Esophagus mucosa (tissue), 1 donor: ENCODE measurements at places on chromosomes 12 and 14.
A peak's percentile ranks its signal among the peaks of the same experiment; 100 is the strongest.

GRCh38 chr12:24285448-24285847 lies 336.0 kb upstream of the SOX5 start:
- ATAC-seq: no peak

GRCh38 chr12:121494093-121494787 lies 86.6 kb downstream of the KDM2B start:
- ATAC-seq: peak; percentile 56

DNA sequence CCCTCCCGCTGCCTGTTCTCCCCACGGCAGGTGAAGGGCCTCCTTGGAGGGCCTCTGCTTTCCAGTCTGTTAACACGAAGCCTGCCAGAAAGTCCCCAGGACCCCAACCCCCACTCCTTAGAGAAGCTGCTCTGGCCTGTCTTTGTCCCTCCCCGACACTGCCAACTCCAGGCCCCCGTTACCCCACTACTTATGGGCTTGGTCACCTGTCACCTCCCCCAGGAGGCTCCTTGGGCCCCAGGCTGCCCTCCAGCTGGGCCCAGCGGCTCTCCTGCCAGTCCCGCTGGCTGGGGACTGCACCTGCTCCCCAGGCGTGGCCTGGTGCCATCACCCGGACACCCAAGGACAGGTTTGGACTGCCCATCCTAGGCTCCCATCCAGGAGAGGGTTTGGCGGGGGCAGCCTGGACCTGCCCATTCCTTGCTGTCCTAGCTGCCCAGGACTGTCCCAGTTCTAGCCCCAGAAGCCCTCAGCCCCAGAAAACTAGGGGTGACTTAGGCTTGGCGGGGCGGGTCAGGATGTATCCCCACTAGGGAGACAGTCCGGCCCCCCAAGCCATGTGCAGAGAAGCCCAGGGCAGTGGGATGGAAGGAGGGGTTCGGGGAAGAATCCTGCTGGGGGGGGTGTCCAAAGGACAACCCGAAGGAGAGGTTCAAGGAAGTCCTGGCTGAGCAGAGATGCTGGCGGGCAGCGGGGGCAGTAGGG lies 155.7 kb upstream of the C14orf180 start:
- ATAC-seq: no peak

GRCh38 chr12:14239350-14239934 lies 126.0 kb upstream of the ATF7IP start:
- ATAC-seq: peak; percentile 57

DNA sequence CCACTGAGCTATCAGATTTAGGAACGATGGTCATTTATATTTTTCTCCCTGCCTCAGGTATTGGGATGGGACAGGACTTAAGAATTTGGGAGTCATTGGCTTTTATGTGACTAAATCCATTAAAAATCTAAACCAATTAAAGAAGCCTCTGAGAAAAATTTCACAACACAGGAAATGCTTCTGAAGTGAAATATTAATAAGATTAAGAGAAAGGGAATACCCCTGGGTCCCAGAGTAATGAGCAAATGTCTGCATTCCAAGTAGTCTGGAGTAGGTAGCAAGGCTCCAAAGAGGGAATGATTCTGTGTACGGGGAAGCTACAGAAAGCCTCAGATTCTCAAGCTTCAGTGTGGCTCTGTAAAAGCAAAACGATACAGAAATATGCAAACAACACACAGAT lies 707 bp upstream of the MED6 start:
- ATAC-seq: no peak

GRCh38 chr14:23727566-23728335 lies 91.6 kb downstream of the DHRS2 start:
- peak; percentile 71 for ATAC-seq

DNA sequence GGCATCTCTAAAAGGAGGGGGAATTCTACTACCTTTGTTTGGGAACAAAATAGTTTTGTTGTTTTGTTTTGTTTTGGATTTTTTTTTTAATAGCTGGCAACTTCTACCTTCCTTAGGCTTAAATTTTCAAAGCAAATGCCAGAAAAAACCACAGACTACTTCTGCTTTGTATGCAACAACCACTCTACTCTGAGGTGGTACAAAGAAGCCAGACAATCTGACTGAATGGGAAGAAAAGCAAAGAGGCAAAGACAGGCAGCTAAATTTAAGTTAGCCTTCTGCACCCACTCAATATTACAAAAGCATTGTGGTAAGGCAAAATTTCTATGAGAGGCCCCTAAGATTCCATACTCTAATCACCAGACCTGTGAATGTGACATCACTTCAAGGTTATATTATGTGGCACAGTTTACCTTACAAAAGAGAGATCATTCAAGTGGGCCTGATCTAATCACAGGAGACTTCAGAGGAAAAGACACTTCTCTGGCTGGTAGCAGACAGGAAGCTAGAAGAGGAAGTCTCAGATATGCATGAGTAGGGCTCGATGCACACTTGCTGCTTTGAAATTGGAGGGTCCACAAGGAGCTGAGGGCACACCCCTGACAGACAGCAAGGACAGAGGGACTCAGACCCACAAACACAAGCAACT lies 566.6 kb downstream of the RPS29 start:
- peak; percentile 39 for ATAC-seq

GRCh38 chr12:65200007-65200665 lies 30.8 kb downstream of the LEMD3 start:
- no peak for ATAC-seq

DNA sequence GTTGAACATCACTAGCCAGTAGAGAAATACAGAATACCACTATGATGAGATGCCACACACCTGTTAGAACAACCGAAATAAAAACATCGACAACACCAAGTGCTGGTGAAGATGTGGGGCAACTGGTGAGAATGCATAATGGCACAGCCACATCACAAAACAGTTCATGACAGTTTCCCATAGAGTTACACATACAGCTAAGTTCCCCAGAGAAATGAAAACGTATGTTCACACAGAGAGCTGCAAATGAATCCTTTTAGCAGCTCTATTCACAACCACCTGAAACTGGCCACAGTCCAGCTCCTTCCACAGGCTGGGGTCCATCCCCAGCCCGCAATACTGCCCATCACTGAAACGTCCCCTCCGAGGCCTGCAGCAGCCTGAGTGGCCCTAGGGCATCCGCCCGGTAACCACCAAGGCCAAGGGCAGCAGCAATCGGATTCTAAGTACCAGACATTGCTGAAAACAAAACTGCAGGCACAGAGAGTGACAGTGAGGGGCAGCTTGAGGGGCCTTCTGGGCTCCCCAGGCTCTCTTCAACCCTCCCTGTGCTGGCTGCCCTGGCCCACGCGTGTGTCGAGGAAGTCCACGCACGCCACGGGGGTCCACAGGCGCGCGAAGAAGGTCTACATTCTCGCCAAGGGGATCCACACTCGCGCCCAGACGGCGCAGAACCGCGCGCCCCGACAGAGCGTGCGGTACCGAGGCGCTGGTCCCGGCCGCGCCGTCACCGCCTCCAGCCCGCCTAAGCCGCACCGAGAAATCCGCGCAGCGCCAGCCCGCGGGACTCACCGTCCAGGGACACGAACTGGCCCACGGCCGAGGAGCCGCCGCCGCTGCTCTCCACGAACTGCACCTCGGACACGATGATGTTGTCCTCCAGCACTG lies 903 bp downstream of the BRF1 start:
- peak; percentile 8 for ATAC-seq

GRCh38 chr12:49984476-49985359 lies 12.0 kb downstream of the AQP6 start:
- no peak for ATAC-seq

DNA sequence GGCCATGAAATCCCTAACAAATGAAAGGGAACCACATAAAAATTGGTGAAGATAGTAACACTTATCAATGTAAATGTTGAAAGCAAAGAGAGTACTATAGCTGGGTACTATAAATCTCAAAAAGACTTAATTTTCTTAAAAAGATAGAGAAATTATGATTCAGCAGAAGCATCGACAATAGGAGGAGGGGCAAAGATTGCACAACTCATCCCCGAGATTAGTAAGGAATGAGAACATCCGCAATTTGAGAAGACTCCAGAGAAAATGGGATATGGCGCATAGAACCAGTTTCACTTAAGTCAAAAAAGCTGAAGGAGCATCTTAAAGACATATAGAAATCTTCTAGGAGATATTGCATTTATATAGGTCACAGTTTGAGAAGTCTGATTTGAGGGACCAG lies 220.2 kb upstream of the SLC16A7 start:
- ATAC-seq: no peak

- ATAC-seq: no peak
Measured at GRCh38 chr12:65152012-65152411, 17.4 kb upstream of the LEMD3 start.

GRCh38 chr14:55869397-55870049 lies 248.7 kb upstream of the PELI2 start:
- no peak for ATAC-seq

DNA sequence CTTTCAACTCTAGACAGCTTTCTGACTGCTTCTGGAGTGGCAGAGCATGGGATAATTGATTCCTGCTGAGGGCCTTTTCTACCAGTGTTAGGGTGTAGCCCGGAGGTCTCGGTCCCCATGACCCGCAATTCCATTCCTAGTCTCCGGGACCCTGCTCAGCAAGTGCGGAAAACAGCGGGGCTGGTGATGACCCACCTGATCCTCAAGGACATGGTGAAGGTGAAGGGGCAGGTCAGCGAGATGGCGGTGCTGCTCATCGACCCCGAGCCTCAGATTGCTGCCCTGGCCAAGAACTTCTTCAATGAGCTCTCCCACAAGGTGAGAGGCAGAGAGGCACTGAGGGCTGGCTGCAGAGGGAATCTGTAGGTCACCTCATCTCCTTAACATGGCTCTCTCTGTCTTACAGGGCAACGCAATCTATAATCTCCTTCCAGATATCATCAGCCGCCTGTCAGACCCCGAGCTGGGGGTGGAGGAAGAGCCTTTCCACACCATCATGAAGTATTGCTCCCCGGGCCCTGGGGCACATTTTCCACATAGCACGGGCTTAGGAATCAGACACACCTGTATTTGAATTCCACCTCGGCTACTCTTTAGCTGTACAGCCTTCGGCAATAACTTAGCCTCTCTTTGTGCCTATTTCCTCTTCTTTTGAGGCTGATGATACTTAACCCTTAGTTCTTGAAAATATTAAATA lies 5.6 kb upstream of the GAPDH start:
- no peak for ATAC-seq

- no peak for ATAC-seq
Measured at GRCh38 chr14:67856827-67857226, 37.2 kb downstream of the RAD51B start.

DNA sequence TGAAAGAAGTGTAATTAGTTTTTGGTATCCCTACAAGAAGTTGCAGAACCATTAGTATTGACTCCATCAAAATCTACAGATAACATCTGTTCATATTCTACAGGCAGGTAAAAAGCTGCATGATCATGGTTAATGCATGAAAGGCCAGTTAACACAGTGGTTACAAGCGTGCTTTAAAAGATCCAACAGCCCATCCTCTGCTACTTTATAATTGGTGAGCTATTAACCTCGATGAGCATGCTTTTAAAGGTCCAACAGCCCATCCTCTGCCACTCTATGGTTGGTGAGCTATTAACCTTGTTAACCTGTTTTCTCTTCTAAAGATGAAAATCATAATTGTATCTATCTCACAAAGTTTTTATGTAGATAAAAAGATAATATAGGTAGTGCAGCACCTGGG lies 289.3 kb downstream of the DUSP6 start:
- ATAC-seq: no peak

DNA sequence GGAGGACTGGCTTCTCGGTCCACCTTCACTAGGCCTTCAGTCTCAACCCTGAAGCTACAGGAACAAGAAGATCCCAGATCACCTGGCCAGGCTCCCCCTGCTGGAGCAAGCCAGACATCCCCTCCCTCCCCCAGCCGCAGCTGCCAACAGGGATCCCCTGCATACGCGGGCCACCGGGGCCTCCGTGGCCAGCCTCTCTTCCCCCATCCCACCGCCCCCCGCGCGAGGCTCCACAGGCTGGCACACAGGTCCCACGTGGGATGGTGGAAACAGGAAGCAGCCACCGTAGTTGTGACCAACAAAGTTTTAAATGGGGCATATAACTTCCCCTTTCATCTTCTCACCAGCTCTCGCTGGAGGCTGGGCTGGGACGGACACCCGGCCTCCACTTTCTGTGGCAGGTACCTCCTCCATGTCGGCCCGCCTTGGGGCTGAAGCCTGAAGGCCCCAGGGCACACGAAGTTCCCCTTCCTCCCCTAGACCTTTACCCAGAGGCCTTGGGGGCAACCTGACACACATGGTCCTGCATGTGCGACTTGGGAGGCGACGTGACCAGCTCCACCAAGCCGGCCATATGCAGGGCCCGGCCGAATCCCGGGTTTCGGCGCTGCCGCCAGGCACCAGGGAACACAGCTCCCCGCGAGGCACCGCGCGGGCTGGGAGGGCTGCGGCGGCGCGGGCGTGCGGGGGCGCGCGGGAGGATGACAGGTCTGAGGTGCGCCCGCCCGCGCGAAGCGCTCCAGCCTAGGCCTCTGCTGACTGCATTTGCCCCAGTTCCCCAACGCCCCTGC lies 44.4 kb upstream of the PNMA1 start:
- ATAC-seq: peak; percentile 9

- ATAC-seq: no peak
Measured at GRCh38 chr12:76848132-76848531, 30.7 kb downstream of the CSRP2 start.

DNA sequence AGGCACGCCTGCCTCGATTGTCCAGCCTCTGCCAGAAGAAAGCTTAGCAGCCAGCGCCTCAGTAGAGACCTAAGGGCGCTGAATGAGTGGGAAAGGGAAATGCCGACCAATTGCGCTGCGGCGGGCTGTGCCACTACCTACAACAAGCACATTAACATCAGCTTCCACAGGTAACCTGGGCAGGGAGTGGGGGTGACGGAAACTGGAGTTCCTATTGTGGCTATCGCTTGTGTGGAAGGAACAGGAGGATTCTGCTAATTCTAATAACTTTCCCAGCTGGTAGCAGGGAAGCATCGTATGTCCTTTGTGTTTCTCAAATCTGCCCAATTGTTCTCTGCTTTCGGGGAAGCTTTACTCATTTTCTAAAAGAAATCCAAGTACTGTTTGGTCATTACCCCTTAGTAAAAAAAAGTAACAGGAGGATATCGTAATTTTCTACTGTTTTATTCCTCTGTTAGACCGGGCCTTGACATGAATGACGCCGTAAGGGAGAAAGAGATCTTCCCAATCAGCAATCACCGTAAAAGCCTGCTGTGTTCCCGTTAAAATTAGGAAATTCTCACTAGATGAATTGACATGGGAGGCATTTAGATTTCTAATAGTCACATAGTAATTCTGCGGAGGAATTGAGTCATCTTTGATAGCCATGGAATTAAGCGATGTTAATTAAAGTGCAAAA lies 449 bp downstream of the THAP2 start:
- ATAC-seq: no peak
